Astrocyte of the cerebellum (primary cell): ENCODE measurements at places on chromosomes 16 and 17.

GRCh38 chr16:19499481-19499880 is 22.4 kb downstream of the GDE1 start:
- DNase-seq = no peak

- DNase-seq = no peak
These were observed 5.8 kb downstream of the ABCA10 start for GRCh38 chr17:69222707-69223258.

- no peak for DNase-seq
These were observed 434.6 kb upstream of the MAF start for GRCh38 chr16:80034948-80035663.

- no peak for DNase-seq
These were observed 63.0 kb downstream of the BAIAP2 start for GRCh38 chr17:81097943-81098308.

DNA sequence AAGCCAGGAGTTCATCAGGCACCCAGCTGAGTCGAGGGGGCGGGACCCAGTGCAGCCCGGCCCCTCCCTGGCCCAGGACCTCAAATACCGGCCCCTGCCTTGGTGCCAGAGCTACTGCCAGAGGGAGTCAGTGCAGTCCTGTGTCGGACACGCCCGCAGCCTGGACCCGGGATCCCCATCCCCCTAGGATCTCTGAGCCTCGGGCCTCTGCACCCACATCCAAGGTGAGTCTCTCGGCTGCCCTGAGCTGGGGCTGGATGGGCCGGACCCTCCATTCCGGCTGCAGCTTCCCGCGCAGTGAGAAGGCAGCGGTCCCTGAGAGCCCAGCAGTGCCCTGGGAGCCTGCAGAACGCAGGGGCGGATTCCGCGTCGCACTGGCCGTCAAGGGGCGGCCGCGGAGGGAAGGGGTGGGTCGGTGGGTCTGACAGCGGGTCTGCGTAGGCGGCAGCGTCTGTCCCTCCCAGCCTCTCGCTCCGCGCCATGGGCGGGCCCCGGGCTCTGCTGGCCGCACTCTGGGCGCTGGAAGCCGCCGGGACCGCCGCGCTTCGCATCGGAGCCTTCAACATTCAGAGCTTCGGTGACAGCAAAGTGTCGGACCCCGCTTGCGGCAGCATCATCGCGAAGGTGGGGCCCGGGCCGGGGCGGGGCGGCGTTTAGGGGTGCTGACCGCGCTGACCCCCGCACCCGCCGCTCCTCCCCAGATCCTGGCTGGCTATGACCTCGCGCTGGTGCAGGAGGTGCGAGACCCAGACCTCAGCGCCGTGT is at the start of gene DNASE1L2:
DNASE1L2 (plus strand) TSS at position 108 of the 765 bp plus-strand sequence; CDS start at position 481, 373 bp downstream.
- DNase-seq = no peak

GRCh38 chr17:7932483-7932891 is 481 bp downstream of the CNTROB start:
- DNase-seq = no peak

GRCh38 chr17:40552806-40553693 is 12.2 kb downstream of the CCR7 start:
- no peak for DNase-seq

- no peak for DNase-seq
These were observed 117.1 kb downstream of the KCNJ2 start for GRCh38 chr17:70286391-70286790.
